ENCODE measurements at places on chromosomes 12 and 14.

DNA sequence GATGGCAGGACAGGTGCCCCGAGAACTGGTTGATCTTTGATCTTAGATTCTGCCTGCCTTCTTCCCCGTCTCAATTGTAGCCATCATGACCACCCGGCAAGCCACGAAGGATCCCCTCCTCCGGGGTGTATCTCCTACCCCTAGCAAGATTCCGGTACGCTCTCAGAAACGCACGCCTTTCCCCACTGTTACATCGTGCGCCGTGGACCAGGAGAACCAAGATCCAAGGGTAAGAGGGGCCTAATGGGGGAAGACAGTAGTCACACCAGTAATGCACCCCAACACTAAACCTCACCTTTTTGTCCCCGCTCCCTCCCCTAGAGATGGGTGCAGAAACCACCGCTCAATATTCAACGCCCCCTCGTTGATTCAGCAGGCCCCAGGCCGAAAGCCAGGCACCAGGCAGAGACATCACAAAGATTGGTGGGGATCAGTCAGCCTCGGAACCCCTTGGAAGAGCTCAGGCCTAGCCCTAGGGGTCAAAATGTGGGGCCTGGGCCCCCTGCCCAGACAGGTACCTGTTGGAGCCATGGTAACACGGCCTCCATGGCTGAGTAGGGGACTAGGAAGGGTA, 556 bp downstream of the TROAP start:
- DNase-seq: no peak

- no peak for DNase-seq
Measured at GRCh38 chr12:71626768-71627167, 36.9 kb downstream of the ZFC3H1 start.

GRCh38 chr12:49689237-49689636, 18.0 kb downstream of the FMNL3 start:
- DNase-seq: no peak

DNA sequence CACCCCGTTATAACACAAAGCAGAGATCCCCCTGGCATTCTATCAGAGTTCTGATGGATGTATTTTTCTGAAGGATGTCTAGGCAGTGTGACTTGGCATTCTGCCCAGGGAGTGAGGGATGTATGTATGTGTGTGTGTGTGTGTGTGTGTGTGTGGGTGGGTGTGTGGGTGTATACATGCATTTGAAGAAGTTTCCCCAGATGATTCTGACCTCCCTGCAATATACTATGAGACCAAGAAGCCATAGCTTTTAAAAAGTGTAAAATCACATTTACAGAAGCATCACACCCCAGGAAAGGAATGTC, 59.7 kb upstream of the NAP1L1 start:
- DNase-seq: no peak

- no peak for DNase-seq
Measured at GRCh38 chr12:3101309-3102024, 24.3 kb downstream of the TSPAN9 start.

GRCh38 chr14:100422556-100423316, 99.6 kb downstream of the SLC25A47 start:
- DNase-seq: no peak

GRCh38 chr14:32820181-32820580, 118.5 kb upstream of the NPAS3 start:
- DNase-seq: no peak

GRCh38 chr14:75292886-75293285, 14.3 kb downstream of the FOS start:
- DNase-seq: no peak

DNA sequence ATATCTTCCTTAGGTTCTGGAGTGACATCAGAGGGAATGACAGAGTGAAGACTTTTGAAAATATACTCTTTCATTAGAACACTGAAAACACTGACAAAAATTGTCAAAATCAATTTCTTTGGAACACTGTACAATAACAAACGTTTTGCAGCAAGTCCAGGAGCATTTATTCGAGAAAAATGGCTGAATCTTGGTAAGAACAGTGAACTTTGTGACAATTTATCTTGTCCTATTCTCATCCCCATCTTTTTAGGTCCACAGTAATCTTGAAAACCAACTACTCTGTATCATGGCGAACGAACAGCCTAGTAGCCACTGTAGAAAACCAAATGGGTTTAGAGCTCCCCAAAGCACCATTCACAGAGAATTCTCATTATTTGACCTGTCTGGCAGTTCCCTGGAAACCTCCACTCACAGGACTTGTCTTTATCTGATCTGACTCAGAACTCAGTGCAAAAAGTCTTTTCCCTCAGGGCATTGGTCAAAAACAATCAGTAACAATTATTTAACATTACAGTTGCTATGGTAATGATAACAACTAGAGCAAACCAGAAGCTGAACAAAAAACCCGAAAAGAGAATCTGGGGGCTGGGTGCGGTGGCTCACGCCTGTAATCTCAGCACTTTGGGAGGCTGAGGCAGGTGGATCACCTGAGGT, 20.3 kb upstream of the PPP2R5E start:
- no peak for DNase-seq

DNA sequence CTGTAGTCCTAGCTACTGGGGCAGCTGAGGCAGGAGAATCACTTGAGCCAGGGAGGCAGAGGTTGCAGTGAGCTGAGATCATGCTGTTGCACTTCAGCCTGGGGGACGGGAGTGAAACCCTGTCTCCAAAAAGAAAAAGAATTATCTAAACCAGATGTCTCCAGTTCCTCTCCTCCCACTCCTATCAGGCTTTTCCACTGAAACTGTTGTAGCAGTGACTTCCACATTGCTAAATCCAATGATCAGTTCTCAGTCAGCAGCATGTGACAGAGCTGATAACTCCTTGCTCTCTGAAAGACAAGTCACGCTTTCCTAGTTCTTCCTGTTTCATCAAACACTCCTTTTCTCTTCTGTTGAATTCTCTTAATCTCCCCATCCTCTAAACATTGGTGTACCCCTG, 8.6 kb downstream of the SLC38A6 start:
- no peak for DNase-seq

DNA sequence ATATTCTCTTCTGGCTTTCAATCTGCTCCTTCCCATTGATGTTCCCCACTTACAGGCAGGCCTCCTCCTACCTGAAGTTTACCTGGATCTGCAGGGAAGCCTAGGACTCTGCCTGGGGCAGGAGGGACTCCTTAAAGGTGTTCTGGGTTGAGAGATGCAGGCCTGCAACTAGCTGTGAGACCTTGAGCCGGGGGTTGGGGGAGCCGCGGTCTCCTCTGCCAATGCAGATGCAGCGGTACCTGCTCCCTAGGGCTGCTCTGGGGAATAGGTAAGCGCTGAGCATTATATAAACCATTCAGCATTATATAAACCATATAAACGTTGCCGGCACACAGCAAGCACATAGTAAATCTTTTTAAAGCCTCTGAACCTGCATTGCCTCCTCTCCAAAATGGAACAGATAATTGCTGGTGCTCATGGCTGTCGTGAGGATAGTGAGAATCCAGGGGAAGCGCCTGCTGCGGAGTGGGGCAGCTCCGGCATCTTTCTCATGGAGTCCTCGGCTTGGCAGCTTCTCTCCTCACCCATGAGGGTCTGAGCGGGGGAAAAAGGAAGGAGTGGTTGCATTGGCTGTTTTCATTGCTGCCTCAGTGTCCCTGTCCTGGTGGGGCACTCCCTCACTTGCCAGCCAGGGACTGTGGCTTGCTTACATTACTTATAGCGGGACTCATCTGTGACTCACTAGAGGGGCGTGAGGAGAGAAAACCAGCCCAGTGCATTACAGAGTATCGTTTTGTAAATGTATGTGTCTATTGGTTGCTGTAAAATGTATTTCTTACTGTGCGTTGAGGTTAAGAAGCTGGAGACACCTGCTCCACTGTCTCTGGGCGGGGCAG, 12.5 kb upstream of the KRT80 start:
- DNase-seq: no peak

DNA sequence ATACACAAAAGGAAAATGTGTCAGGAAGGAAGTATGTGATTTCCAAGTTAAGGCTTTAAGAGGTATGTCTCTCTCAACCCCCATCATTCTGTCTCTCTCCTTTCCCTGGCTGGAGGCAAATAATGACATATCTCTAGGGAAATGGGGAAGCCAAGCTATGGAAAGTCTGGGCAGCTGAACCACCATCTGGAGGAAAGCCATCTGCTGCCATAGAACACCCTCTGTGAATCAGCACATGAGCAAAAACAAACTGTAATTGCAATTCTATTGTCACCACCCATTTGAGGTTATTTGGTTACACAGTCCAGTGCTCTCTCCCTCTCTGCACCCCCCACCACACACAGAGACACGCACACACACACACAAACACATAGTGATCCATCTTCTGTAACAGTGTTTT, 766.2 kb downstream of the FLRT2 start:
- no peak for DNase-seq

DNA sequence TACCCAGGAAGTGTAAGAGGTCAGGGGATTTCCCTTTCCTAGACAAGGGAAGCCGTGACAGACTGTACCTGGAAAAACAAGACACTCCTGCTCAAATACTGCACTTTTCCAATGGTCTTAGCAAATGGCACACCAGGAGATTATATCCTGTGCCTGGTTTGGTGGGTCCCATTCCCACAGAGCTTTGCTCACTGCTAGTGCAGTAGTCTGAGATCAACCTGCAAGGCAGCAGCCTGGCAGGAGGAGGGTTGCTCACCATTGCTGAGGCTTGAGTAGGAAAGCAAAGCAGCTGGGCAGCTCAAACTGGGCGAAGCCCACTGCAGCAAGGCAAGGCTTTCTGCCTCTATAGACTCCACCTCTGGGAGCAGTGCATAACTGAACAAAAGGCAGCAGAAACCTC, 1.0 kb upstream of the RDH16 start:
- no peak for DNase-seq

DNA sequence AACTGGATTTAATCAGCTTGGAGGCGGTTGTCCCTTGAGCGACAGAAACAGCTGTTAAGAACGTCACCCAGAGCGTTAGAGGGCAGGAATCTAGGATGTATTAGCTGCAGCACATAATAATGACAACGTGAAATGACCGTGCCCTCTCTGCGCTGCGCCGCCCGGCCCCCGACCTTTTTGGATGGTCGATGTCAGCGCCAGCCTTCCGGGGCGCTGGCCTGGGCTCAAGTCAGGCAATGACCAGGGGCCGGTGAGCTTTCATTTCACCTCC, 427 bp upstream of the TMEM120B start:
- no peak for DNase-seq

DNA sequence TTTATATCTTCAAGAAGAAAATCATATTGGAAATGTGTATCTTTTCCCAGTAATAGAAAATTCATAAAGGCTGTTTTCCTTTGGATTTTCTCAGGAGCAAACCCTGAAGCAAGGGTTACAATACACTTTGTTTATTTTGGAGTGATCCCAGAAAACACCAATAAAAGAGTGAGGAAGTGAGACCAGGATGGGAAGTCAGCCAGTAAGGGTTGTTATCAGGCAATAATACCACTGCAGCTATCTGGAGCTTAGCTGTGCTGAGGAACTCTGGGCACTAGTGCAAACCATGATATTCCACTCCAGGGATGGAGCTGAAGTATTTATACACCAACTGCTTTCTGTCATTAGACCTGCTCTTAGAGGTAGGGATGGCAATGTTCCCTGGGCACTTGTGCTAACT, 1002.3 kb downstream of the FLRT2 start:
- no peak for DNase-seq

GRCh38 chr14:32090686-32091085, 13.6 kb downstream of the ARHGAP5 start:
- DNase-seq: no peak
